ENCODE measurements at places on chromosomes 7 and 10.
A peak's percentile ranks its signal among the peaks of the same experiment; 100 is the strongest.

DNA sequence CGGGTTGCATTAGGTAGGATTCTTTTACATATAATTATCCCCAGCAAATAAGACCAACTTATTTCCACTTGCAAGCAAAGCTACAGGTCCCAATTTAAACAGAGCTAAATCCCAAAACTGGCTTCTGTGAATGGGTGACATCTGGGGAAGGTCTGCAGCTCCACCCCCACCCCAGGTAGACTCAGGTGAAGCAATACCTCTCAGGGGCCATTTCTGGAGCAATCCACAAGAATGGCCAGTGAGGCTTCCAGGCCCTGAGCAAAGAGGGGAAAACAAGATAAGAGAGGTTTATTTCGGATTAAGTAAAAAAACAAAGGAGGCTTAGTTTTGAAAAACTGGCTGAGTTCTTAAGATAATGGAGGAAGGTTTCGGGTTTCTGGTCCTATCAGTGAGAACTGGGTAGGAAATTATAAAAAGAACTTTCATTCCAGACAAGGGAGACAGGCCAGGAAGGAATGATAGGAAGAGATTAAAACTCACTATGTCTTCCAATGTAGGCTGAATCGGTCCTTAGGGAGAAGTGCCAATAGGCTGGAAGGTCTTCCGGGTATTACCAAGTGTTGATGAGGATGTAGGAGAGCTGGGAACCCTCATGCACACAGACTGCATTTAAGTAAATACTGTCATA is 25.4 kb downstream of the SH3PXD2A start:
- no peak for DNase-seq

- peak; percentile 45 for DNase-seq
Observed at GRCh38 chr10:77253147-77253545, 384.5 kb downstream of the KCNMA1 start.

DNA sequence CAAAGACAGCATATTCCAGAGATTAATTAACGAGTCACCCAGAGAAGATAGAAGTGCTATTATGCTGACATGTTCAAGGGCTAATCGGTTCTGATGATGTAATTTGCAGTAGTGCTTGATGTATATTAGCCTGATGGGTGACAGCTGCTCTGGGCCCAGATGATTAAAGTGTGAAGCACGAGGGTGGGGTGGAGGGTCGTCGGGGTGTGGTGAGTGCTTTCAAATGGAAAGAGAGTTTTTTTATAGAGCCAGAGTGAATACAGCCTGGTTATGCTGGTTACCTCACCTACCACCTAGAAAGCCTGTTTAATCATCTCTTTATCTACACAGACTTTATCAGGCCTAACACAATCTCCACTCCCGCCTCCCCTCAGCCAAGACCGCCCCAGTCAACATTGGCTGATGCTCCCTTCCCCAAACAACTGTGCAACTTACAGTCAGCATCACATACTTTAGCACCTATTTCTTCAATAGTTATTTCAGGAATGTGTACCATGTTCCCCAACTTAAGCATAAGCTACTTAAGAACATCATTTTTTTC is 11.5 kb upstream of the STN1 start:
- no peak for DNase-seq

- no peak for DNase-seq
Observed at GRCh38 chr10:23869996-23870395, 338.9 kb upstream of the KIAA1217 start.

GRCh38 chr10:126229686-126230085 is 158.6 kb downstream of the ADAM12 start:
- DNase-seq: no peak

DNA sequence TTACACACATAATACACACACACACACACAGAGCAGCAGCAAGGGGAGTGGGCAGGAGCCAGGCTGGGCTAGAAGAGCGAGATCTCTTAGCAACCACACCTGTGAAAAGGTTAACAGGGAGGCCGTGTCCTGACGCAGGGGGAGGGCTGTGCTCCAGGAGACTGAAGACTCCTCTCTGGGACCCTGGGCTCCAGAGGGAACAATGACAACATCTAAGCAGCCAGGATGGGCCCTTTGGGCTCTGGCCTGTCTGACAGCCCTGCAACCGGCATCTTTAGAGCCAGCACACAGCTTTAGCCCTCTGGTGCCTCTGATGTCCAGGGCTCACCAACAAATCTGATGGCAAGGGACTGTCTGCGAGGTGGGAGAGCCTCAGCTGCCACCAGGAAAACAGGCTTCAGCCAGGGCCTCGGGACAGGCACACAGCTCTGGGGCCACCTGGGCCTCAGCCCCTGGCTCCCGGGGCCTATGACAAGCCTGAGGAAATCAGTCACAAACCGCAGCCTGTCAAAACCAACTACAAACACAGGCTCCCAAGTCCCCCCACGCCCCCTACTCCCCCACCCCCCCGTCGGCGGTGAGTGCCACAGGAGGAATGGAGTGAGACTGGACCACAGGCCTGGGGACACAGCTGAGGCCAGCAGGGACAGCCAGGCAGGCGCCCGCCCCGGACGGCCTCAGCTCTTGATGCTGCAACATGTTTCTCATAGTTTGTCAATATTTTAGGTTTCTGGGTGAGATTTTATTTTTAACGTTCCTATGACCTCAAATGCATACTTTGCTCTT is 102.8 kb downstream of the TNS3 start:
- no peak for DNase-seq

GRCh38 chr7:106129291-106129690 is 17.2 kb upstream of the SYPL1 start:
- no peak for DNase-seq

DNA sequence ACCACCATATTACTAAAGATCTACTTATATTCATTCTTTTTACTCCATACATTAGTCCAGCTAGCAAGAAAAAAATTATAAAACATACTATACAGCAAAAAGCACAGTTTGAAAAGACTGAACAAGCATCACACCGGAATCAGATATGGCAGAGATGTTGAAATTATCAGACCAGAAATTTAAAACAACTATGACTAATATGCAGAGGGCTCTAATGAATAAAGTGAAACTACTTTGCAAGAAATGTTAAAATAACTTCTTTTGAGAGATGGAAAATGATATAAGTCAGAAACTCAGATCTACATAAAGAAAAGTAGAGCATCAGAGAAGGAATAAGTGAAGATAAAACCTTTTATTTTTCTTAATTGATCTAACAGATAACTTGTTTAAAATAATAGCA is 50.9 kb downstream of the SGCE start:
- DNase-seq: peak; percentile 48

DNA sequence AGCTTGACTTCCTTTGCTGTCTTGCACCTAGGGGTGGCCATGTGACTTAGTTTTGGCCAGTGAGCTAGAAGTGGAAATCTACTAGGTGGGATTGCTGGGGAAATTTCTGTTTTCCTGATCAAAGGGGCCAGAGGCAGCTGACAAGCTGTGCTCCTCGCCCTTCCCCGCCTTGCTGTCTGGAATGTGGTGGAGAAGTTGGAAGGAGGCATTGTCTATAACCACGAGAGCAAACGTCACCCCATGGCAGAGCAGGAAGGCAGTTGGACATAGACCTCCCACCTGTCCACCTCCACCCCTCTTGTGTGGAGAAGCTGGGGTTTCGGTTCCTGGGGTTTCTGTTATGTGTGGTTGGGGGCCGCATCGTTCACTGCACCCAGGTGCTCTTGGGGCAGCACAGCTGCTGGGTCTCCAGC is 7.3 kb downstream of the SFRP5 start:
- peak; percentile 69 for DNase-seq

- no peak for DNase-seq
Observed at GRCh38 chr10:129097776-129098330, 369.2 kb upstream of the MGMT start.

- no peak for DNase-seq
Observed at GRCh38 chr10:71005337-71006305, 117.3 kb upstream of the PCBD1 start.

Data from LHCN-M2 (cell line).